ENCODE measurements at places on chromosomes 1 and 21.

- DNase-seq, result no peak
Measured at GRCh38 chr1:47209725-47210325, 20.0 kb upstream of the PDZK1IP1 start.

DNA sequence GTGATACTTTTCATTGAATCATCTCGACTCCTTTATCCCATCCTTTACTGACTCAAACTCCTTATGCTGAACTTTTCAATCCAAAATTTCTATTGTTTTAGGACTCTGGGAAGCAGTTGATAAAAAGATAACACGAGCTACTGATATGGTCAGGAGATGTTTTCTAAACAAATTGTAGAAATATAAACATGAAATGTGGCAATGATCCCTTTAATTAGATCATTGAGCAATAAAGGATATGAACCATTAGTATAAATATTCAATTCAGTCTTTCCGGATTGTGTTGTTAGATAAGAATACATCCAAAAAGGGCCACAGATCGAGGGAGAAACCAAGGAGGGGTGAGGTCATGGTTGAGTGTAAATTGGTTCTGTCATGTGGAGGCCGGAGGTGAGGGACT lies 88.4 kb downstream of the NID1 start:
- DNase-seq, result no peak

DNA sequence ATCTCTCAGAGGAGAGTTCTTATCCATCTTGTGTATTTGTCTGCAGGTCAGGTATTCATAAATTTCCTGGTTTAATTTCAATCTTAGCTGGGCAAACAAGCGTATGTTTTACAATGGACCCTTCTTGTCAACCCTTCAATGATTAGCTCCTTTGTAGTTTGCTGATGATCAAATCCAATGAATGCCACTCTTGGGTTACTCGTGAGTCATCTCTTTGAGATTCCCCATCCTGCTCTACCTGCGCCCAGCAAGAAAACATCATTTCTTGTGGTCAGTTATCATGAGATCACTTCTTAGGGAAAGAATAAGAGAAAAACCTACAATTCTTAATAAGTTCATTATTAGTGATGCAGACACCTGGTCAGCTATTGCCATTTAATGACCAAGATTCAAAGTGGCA lies 572.3 kb upstream of the PKN2 start:
- DNase-seq, result no peak

DNA sequence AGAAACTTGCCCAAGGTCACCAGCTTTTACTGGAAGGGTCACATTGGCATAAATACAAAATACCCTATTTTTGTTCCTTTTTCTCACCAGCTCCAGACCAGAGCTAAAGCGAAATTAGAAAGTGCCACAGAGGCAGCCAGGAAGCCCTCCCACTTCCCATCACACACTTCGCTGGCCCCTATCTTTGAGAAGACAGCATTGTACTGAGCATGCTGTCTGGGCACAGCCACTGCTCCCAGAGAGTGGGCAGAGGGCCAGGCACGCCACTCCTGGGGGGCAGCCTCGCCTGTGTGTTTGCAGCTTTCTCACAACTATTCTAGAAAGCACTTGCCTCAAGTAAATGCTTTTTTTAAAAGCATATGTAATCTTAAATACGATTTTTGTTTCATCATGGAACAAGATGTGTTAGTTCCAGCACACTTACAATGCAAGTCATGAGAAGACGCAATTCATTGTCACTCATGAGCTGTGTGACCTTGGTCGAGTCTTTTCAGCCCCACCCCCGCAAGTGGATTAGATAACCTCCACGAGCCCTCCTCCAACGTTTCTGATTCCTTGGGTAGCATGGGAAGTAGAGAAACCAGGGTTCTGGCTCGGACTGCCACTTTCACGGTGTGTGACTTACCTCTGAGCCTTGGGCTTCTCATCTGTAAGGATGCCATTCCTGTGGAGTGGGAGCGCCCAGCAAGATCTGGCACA lies 25.7 kb upstream of the EPHA8 start:
- DNase-seq, result no peak

DNA sequence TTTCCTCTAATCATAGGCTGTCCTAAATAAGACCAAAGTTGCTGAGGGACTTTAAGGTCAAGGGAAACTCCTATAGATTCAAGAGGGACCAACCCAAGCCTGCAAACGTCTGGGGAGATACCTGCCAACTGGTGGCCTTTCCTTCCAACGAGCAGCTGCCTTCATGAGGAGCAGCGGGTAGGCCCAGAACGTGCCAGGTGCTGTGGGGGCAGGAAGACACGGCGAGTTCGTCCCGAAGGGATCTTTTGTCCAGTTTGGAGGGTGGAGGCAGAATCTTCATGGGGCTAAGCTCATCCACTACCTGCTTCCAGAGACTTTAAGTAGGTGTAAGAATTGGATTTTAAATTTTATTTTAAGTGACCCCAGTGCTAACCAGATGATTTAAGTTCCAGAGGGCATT lies 26.0 kb upstream of the SLC26A9 start:
- DNase-seq, result no peak

DNA sequence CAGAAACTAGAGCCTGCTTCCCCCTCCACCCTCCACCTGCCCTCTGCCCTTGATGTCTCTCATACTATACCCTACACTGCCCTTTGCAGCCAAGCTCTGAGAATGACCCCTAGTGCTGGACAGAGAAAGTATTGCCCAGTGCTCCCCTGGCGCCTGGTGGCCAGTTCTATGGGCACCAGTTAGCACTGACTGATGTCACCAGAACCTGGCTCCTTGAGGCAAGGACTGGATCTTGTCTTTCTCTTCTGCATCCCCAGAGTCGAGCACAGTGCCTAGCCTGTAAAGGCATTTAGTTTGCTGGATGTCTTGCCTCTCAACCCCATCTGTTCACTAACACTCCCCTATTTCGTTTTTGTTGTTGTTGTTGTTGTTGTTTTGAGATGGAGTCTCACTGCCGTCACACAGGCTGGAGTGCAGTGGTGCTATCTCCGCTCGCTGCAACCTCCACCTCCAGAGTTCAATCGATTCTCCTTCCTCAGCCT lies 5.9 kb downstream of the PHLDA3 start:
- peak; percentile 78 for DNase-seq

DNA sequence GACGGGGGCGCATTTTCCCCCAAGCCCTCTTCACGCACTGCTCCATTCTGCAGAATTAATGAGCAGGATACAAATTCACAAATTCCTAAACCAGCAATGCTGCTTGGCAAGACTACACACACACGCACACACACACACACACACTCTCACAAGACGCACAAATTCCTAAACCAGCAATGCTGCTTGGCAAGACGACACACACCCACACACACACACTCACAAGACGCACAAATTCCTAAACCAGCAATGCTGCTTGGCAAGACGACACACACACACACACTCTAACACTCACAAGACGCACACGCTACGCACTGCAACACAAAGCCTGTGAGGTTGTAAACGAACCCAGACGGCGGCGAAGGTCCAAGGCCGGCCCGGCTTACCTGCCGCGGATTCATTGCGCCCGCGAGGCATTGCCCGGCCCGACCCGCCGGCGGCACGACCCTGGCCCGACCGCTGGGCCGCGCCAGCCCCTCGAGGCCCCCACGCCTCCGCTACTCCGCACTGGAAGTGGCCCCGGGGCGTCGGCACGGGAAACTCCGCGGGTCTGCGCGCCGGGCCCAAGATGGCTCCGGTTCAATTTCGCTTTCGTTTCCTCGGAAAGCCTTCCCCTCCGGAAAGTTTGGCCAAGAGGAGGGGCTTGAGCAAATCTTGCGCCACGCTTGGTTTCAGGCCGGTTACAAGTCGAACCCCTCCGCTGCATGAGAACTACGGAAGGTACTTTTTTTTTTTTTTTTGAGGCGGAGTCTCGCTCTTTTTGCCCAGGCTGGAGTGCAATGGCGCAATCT lies at the start of gene ADAR:
Gene ADAR, minus strand, starts transcription at position 578 of the 788 bp plus-strand sequence. Its CDS starts 180 bp downstream, at position 398.
- DNase-seq, result peak; percentile 98

GRCh38 chr1:200670242-200671118 lies 773 bp upstream of the DDX59 start:
- peak; percentile 84 for DNase-seq

- DNase-seq, result no peak
Measured at GRCh38 chr1:7341145-7341905, 429.8 kb upstream of the VAMP3 start.

DNA sequence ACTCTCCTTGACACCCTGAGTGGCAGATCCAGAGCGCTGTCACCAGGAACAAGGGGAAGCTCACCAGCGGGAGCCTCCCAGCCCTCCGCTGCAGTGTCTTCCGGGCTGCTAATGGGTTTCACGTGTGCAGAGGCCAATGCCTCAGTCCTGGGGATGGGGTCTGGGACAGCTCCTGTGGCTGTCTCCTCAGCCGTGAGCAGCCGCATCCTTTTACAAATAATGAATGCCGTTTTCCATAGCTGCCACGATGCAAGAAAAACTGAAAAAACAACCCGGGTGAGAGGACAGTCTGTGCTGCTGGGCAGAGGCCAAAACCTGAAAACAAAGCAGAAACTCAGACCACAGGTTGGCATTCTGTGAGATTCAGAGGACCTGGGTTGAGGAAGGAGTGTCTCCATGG lies 212.2 kb upstream of the RAB4A start:
- DNase-seq, result no peak

- DNase-seq, result no peak
Measured at GRCh38 chr1:198846556-198846955, 207.7 kb downstream of the PTPRC start.

DNA sequence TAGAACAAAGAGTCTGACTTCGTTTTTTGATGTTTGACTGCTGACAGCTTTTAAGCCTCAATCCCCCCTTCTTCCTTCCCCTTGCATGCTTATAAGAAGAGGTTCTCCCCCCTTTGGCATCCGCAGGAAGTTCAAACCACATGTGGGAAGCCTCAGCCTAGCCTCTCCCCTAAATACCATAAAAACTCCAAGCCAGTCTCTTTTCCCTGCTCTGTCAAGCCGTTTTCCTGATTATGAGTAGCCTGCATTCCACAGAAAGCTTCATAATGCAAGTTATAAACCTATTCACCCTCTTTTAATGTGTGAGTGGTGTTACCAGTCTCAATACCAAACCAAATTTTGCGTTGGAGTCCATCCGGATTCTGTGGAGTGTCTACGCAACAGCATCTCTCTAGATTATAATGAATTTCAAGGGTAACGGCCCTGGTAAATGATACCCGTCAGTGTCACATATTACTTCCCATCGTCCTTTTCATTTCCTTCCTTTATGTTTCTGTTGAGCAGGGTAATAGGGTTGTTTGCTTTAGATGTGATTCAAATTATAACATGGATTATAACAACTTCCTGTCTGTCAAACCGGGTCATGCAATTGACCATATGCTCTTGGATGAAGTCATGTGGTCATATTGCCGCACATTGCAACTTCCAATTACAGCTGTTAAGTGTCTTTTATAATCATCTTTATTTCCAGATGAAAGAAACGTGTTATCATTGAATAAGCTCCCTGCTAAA lies 717.5 kb downstream of the RWDD3 start:
- DNase-seq, result no peak

GRCh38 chr1:23651069-23651808 lies 40.4 kb upstream of the RPL11 start:
- peak; percentile 78 for DNase-seq

- DNase-seq, result no peak
Measured at GRCh38 chr1:7558921-7559869, 211.9 kb upstream of the VAMP3 start.

DNA sequence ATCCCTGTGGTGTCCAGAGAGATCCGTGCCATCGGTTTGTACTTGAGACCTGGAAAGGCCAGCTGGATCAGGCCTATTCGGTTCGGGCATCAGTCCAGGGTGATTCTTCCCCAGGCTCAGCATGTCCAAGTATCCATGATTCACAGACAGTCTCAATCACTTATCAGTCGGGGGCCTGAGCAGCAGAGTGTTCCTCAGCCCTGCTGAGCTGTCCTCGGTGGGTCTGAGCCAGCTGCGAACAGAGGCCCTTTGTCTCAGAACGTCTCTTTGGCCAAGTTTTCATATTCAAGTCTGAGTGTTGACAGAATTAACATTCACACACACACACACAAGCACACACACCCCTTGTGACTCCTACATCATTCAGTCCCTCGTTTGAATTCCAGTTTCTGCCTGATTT lies 33.4 kb upstream of the OSBPL9 start:
- peak; percentile 92 for DNase-seq

- DNase-seq, result no peak
Measured at GRCh38 chr1:207817778-207818751, 66.2 kb downstream of the CD46 start.

DNA sequence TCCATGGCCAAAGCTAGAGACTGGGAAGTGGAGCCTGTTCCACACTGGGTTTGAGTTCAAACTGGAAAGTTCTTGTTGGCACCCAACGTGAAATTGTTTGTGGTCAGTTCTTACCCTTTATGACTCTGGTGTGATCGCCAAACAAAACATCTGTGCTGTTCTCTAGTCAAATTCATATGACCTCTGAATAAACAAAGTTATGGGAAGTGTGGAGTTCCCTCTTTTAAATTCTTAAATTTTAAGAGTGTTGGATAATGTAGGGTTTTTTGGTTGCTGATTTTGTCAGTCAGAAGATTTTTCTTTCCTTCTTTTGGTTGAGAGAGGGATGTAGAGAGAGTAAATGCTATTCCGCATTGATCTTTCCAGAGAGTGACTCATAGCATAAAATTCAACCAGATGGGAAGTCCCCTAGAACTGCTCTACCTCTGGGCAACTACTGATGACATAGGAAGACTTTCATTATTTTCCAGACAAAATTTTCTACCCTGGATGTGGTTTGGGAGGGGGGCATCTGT lies 36.4 kb downstream of the CHML start:
- DNase-seq, result no peak

DNA sequence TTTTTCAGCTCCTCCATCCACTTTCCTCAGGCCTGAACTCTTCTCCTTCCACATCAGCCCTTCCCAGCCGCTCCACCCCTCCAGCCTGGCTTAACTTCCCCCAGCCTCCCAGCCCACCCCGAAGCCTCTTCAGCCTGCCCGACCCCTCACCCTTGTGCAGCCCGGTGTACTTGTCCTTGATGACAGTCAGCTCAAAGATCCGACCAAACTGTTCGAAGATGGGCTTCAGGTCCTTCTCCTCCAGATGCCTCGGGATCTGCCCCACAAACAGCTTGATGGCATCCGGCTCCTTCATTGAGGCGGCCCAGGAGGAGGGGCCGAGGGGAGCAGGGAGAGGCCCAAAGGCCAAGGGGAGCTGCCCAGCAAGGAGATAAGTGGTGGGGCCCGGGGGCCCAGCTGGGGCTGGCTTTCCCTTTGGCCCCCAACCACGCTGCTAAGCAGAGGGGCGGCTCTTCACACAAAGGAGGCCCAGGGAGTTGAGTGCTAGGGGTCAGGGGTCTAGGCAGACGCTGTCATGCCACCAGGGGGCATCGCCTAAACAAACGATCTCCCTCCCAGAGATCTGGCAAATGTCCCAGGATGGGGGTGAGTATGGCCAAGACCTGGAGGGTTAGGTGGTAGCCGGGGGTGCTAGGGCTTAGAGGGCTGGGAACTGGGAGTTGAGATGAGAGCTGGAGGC lies 738 bp downstream of the CELF3 start:
- DNase-seq, result peak; percentile 49

DNA sequence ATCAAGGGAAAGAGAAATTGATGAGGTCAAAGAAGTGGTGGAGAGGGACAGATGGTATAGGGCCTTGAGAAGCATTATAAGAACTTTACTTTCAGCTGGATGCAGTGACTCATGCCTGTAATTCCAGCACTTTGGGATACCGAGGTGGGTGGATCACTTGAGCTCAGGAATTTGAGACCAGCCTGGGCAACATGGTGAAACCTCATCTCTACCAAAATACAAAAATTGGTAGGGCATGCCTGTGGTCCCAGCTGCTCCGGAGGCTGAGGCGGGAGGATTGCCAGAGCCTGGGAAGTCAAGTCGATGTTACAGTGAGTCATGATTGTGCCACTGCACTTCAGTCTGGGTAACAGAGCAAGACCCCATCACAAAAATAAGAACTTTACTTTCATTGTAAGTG lies 5.7 kb downstream of the TMEM50A start:
- DNase-seq, result no peak

- DNase-seq, result no peak
Measured at GRCh38 chr1:16119504-16119903, 36.4 kb downstream of the EPHA2 start.
